ENCODE measurements at places on chromosomes 4 and X.

- no peak for DNase-seq
These were observed 130.9 kb upstream of the GABRG1 start for GRCh38 chr4:46254788-46255187.

- no peak for DNase-seq
These were observed 38.1 kb upstream of the ATXN3L start for GRCh38 chrX:13357925-13358324.

- DNase-seq = no peak
These were observed 69.5 kb upstream of the GABRA3 start for GRCh38 chrX:152520653-152521052.

DNA sequence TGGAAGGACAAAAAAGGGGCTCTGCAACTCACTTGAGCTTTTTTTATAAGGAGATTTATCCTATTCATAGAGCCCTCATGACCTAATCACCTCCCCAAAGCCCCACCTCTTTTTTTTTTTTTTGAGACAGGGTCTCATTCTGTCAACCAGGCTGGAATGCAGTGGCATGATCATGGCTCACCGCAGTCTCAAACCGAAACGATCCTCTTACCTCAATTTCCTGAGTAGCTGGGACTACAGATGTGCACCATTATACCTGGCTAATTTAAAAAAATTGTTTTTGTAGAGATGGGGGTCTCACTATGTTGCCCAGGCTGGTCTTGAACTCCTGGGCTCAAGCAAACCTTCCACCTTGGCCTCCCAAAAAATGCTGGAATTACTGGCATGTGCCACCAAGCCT, 61.6 kb upstream of the PDGFRA start:
- DNase-seq = no peak

DNA sequence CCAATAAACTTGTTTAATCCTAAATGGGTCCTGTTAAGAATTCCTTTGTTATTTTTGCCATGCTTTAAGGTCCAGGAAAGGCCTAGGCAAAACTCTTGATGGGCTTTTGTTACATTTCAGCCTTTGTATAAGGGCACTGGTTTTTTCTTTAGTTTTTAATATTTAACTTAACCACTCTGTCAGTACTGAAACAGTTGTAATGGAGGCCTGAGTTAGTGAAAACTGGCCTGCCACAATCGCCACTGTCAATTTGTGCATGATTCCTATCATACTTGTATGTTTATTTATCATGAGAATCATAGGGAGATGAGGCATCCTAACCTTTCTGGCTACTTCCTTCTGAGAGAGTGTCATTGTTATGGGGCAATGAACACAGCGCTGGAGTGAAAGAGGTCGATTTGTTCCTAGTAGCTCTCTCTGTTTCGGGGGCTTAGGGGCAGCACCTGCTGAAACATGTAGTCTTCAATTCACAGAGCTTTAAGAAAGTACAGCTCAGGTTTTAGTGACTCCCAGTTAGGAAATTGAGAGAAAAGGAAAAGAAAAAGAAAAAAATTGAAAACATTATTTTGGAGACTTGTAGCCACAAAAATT, 393.8 kb upstream of the FSTL5 start:
- no peak for DNase-seq

DNA sequence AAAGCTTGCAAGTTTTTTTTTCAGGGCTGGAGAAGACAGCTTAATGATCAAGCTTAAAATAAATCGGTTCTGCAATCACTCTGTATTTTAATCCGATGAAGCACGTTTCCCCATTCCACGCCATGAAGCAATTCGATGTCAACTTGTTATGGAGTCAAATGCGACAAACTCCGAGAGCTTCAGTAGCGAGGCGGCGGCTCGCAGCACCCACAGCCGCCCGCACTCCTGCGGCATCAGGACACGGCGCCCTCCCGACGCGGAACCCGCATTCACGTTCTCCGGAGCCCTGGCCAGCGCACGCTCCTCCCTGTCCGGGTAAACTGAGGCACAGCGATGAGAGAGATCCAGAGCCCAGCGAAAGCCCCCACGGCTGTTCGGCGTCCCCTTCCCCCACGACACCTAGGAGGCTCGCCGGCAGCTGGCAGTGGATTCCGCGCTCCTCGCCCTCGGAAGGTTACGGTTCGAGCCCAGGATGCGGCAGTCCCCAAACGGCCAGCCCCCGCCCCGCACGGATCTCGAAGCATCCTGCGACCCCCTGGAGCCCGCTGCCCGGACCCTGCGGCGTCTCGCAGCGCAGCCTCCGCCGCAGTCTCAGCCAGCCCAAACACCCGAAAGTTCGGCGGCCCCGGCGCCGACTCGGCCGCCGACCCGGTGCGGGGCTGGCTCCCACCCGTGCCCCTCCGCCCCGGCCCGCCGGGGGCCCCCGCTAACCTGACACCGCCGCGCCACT, 507 bp downstream of the MFAP3L start:
- DNase-seq = no peak

DNA sequence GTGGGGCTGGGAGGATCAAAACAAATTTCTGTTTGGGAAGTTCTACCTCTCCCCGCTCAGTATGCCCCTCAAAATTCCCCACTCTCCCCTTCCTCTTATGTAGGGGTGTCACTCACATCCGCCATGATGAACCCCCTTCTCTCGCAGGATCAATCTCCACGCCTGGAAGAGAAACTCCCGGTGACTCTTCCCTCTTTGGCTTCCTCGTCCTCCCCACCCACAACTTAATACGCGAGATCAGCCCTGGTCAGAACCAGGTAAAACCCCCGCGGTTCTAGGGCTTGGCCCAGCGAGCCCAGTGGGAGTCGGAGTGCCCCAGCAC, 427 bp downstream of the LAMTOR3 start:
- no peak for DNase-seq

GRCh38 chrX:36867143-36867542, 141.0 kb upstream of the FAM47C start:
- no peak for DNase-seq

DNA sequence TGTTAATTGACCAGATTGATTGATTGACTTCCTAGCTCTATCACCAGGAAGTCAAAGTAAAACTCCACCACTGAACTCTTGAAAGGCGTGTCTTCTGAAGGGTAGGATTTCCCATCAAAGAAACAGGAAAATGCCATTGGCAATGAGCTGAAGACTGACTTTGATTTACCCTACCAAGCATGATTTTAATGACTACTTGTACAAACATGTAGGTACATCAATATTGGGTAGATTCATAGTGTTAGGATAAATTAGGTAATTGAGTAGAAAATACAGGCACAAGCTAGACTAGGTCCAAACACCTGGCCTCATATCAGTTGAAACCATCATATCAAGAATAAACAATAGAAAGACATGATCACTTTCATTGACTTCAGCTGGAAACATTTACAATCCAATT, 53.2 kb upstream of the ATXN3L start:
- no peak for DNase-seq

GRCh38 chr4:182212211-182212761, 30.9 kb upstream of the TENM3 start:
- DNase-seq = no peak

DNA sequence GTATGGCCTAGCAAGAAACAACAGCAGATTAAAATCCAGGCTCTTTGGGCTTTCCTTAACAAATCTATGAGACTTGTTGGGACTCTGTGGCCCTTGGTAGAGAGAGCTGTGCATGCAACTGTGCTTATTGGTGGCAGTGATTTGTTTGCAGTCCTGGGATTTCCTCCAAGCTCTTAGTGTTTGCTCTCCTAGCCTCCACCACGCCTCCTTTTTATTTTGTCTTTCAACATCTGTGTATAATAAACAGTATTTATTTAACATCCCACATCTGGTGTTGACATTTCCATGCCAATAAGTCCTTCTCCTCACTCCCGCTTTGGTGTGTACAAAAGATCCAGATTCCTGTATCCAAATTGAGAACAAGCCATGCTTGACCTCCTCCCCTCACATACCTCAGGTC, 3.1 kb downstream of the TNMD start:
- DNase-seq = no peak

GRCh38 chrX:83845397-83845796, 15.5 kb upstream of the CYLC1 start:
- no peak for DNase-seq

DNA sequence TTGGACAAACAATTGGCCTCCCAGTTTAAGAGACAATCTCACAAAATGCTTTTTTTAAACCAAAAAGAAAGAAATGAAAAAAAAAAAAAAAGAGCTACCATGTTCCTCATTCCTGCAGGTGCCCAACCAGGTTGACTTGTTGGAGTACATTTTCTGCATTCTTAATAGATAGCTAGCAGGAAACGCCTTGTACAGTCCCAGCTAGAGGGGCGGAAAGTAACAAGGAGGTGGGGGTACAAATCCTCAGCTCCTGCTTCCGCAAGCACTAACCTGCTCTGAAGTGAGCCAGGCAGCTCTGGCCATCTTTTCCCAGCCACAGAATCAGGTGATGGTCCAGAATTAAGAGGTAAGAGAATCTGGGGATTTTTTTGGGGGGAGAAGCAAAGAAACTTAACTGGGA, at the start of gene VGLL1:
Gene VGLL1, plus strand, starts transcription at position 265 of the 400 bp plus-strand sequence. CDS start 3,806 bp downstream, outside the sequence.
- DNase-seq = no peak

- no peak for DNase-seq
These were observed 16.6 kb downstream of the HTRA3 start for GRCh38 chr4:8285976-8286718.

DNA sequence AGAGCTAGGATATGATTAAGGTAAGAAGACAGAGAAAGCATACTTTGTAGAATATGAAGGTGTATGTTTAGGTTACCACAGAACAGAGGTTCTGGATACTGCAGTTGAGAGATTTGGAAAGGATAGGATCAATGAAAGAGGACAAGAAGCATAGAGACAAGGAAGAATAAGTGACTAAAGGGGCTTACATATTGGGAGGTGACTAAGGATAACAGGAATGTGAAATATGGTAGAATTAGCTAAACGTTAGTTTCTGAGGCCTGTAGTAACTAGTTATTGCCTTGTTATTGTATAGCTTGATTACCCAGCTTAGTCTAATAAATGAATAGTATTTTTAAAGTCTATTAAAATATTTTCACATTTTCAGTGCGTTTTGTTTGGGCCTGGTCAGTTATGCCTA, 38.2 kb downstream of the CENPI start:
- no peak for DNase-seq

DNA sequence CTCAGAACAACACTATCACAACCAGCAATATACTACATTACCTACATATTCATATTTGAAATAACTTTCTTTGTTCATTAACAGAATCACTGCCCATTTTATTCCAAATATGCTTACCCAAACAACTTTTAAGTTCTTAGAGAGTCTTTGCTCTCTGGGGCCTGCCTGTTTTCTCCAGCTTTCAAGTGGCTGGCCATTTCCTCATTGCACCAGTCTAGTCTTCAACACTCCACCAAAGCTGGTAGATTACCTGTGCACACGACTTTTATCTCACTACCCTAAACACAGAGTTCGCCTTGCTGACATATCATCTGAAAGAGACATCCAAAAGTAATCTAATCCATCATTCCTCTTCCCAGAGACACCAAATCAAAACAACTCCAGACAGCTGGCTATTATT, 66.2 kb downstream of the PRDM5 start:
- DNase-seq = no peak

DNA sequence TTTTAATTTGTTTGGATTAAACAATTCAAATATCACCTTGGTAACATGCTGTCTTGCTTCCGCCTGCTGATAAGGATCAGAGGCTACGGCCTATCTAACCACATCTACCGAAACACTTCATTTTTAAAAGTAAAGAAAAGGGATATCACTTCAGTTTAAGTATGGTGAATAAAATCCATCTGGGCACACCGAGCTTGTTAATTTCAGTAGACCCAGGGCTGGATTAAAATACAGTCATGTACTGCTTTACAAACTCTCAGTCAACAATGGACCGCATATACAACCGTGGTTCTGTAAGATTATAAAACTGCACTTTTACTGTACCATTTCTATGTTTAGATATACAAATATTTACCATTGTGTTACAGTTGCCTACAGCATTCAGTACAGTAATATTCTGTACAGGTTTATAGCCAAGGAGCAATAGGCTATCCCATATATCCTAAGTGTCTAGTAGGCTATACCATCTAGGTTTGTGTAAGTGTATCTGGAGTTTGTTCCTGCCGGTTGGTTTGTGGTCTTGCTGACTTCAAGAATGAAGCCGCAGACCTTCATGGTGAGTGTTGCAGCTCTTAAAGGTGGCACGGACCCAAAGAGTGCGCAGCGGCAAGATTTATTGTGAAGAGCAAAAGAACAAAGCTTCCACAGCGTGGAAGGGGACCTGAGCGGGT, 40.0 kb downstream of the SEPTIN11 start:
- no peak for DNase-seq

- no peak for DNase-seq
These were observed 8.8 kb downstream of the PRDM8 start for GRCh38 chr4:80206111-80206510.

DNA sequence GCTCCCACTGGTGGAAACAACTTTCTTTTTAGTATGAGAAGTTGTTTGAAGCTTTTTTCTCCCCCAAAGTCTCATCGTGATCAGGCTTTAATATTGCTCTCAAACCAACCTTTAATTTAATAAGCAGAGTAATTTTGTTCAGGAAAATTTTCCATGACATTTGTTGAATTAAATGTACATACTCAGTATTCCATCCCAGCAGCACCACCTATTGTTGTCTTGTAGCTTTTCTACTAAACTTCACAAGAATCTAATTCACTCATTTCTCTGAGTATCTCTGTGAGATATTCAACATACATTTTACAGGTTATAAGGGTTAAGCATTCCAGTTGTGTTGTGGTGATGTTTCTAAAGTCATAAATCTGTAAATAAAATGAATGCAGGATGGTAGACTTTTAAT, 218.3 kb upstream of the HAND2 start:
- no peak for DNase-seq

GRCh38 chrX:110541266-110541665, 182.6 kb downstream of the RTL9 start:
- no peak for DNase-seq

DNA sequence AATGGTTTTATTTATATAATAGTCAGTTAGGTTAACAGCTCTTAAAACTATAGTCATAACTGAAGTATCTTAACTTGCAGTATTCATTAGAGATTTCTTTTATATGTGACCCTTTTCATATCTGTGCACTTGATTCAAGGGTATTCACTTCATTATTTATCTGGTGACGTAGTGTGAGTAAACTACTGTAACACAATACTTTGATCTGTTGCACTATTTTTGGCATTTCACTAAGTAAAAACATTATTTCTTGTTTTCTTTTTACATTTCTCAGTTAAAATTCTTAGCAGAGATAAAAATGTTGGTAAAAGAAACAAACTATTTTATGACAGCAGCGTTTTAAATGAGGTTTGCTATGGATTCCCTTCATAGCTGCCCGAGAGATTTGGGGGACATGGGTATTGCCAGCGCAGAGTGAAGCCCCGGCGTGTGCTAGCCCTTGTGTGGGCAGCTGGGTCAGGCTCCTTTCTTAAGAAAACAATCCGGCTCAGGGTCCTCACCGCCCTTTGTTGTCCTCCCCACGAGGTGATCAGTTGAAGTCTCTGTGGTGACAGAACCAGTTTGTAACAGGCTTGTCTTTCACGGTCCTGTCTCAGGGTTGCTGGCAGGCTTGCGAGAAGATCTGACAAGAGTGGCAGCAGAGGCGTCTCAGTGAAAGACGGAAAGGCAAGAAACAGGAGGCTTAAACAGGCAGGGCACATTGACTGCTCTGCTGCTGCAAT, 293.4 kb downstream of the BMPR1B start:
- DNase-seq = no peak

Data from omental fat pad (tissue), 4 donors.